ENCODE measurements at places on chromosomes 1 and 21.

- no peak for DNase-seq
These were observed 228.0 kb upstream of the TMEM51 start for GRCh38 chr1:14925336-14926136.

- peak; percentile 36 for DNase-seq
These were observed 276.4 kb upstream of the B3GALT2 start for GRCh38 chr1:193462629-193463320.

- no peak for DNase-seq
These were observed 88.3 kb downstream of the SCMH1 start for GRCh38 chr1:41153750-41154274.

GRCh38 chr1:67748630-67749029, 63.6 kb downstream of the GADD45A start:
- DNase-seq = no peak

GRCh38 chr1:90881034-90881433, 140.8 kb downstream of the ZNF644 start:
- no peak for DNase-seq

GRCh38 chr1:206970446-206970845, at the start of gene FCAMR:
Gene FCAMR (minus strand): TSS chr1:206970460. CDS start chr1:206970125, 335 bp downstream.
- no peak for DNase-seq

GRCh38 chr1:932776-933602, 9.3 kb downstream of the SAMD11 start:
- DNase-seq = no peak

- no peak for DNase-seq
These were observed 1.6 kb downstream of the TLCD4 start for GRCh38 chr1:95118710-95119109.

- no peak for DNase-seq
These were observed 26.1 kb downstream of the SPRTN start for GRCh38 chr1:231364192-231364591.

- DNase-seq = no peak
These were observed 50.2 kb downstream of the PRDX6 start for GRCh38 chr1:173527151-173527826.

DNA sequence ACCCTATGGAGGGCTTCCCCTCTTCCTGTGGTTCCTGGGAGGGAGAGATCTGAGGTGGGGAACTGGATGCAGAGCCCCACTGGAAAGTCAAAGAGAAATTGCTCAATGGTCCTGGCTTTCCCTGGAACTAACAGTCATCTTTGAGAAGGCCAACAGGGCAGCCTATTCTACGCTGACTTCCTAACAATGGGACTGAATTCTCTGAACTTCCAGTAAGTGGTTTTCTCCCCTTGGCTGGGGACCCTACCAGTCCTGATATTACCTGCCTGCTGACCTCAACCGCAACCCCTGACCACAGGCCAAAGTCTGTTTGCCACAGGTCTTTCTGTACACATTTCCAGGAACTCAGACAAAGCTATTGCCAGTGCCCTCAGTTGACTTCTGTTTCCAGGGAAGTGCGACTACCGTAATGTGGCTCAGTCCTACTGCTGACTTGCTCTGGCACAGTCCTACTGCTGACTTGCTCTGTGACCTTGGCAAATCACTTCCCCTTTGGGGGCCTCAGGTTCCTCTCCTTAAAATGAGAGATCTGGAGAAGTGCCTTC, 55.3 kb downstream of the C8B start:
- no peak for DNase-seq

GRCh38 chr1:75643460-75643859, 32.5 kb upstream of the SLC44A5 start:
- no peak for DNase-seq

DNA sequence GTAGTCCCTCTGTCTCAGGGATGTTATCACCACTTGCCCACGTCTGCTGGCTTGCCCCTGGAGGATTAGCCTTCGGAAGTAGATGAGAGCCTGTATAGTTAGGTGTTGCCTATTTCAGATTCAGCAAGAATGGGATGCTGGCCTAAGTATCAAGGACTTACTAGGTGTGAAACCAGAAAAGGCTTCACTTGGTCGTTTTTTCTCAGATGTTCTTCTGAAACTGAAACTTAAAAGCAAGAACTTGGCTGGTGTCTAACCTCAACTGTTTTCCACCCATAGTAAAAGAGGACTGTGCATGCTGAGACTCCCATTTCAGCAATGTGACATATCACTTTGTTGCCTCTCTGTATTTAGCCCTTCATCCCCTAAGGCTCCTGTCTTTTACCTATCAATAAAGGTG, 67.0 kb upstream of the LRRC53 start:
- no peak for DNase-seq

- no peak for DNase-seq
These were observed 22.1 kb downstream of the NEK2 start for GRCh38 chr1:211653293-211653692.

GRCh38 chr1:53627031-53627430, 111.9 kb downstream of the GLIS1 start:
- DNase-seq = no peak

- peak; percentile 51 for DNase-seq
These were observed 1.9 kb downstream of the SH2D2A start for GRCh38 chr1:156814571-156815260.

GRCh38 chr1:100710906-100711682, 8.4 kb upstream of the VCAM1 start:
- DNase-seq = no peak

DNA sequence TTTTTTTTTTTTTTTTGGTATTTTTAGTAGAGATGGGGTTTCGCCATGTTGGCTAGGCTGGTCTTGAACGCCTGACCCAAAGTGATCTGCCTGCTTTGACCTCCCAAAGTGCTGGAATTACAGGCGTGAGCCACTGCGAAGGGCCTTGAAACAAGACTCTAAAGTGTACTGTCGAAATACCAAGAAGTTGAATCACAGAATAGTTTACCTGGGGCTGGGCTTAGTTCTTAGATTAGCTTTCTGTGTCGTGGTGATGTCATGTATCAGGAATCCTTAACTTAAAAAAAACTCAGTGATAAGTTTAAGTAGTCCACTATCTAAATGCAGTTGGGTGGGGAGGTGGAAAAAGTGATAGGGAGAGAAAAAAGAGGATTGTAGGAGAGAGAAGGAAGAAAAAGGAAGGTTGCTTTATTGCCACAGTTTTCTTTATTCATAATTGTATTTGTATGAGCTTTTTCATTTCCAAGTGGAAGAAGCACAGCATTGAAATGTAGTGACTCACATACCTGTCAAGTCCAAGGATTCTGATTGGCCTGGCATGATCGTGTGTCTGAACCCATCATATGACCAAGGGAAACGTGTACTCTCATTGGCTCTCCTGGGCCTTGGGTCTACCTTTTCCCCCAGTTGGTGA, 13.4 kb downstream of the ITSN1 start:
- DNase-seq = no peak

GRCh38 chr1:2985067-2985561, 36.2 kb upstream of the ACTRT2 start:
- no peak for DNase-seq

- no peak for DNase-seq
These were observed 34.6 kb downstream of the OLFML2B start for GRCh38 chr1:161989108-161989507.

- DNase-seq = no peak
These were observed 60.8 kb upstream of the KCNJ15 start for GRCh38 chr21:38196036-38196435.

DNA sequence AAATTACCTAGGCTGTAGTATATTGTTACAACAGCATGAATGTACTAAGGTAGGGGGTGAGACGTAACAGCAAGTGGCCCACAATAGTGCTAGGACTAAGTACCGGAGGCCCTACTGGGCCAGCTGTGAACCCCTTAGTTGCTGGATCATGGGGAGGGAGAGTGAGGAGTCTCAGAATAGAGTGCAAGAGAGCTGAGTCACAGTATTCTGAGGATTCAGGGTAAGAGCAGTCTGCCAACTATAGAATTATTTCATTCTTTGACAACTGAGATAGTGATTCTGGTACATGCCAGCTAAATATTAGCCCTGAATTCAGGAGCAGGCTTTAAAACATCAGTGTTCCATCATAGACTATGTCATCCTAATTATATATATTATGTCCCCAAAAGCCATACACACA, 218.7 kb downstream of the TM2D1 start:
- no peak for DNase-seq

GRCh38 chr1:28744184-28744583, 7.4 kb downstream of the YTHDF2 start:
- DNase-seq = no peak

GRCh38 chr1:17053685-17054410, at the start of gene SDHB:
Gene SDHB (minus strand): TSS chr1:17054032. CDS start chr1:17054019, 13 bp downstream.
- peak; percentile 98 for DNase-seq

DNA sequence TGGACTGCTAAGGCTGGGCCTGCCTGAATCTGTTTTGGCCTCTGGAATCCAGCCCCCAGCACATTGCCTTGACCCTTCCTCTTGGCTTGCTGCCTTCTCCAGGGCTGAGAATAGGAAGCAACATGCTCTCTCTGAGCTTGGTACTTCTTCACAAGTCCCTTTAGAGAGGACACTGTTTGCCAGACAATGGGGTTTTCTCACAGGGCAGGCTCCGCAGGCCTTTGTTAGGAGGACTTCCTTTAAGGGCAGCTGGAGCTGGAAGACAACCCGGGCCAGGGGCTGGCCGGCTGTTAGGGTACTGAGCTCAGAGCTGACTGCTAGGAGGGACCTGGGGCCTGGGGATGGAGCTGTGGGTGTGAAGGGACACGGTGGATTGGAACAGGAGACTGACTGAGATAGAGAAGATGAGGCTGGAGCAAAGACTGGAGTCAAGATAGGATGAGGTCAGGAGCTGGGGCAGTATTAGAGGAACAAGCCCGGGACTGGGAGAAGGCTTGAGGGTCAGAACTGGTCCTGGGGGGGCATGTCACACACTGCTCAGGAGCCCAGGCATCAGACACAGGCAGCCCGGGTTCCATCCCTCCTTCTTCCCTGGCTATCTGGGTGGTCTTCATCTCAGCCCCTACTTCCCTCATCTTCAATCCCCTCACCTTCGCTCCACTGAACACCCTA, 5.4 kb upstream of the ALPL start:
- DNase-seq = no peak

GRCh38 chr1:65317866-65318653, 8.7 kb downstream of the DNAJC6 start:
- DNase-seq = no peak

GRCh38 chr1:244830639-244831038, 4.8 kb upstream of the COX20 start:
- DNase-seq = no peak

GRCh38 chr1:22579541-22580155, 16.4 kb downstream of the EPHA8 start:
- no peak for DNase-seq

- DNase-seq = no peak
These were observed 43.4 kb downstream of the URB1 start for GRCh38 chr21:32349333-32349944.

GRCh38 chr1:8873506-8874229, 4.8 kb downstream of the ENO1 start:
- peak; percentile 83 for DNase-seq

DNA sequence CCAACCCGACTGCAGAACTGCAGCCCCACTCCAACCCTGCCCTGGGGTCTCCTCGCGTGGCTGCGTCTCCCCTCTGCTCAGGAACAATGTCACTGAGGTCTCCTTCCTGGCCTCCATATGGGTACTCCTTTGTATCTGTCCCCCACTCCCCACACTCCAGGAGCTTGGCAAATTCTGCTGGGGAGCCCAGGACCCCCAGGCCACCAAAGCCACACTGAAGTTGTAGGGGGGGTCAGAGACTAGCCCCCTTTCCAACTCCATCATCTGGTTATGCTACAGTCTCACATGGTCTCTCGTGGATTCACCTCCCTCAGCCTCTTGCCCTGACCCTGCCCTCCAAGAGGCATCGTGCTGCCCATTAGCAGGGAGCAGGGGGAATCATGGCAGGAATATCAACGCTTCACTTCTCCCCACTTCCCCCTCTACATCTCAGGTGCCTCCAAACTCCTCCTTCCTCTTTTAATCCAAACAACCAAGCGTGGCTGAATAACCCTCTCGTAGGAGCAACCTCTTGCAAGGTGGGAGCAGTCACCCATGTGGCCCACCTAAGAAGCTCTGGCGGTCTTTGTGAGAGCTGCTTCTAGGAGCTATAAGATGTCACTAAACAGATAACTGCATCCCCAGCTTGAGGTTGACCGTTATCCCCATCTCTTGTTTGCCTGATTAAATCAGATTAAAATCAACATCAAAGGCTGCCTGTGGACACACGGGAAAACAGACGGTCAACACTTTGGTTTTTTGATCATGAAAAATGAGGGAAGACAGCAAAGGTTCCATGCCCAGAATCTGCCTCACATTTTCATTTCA, 86.4 kb downstream of the MIS18A start:
- no peak for DNase-seq

GRCh38 chr1:165884690-165885304, 57.4 kb downstream of the UCK2 start:
- DNase-seq = no peak

GRCh38 chr1:189929501-189930099, 548.1 kb downstream of the BRINP3 start:
- DNase-seq = no peak

DNA sequence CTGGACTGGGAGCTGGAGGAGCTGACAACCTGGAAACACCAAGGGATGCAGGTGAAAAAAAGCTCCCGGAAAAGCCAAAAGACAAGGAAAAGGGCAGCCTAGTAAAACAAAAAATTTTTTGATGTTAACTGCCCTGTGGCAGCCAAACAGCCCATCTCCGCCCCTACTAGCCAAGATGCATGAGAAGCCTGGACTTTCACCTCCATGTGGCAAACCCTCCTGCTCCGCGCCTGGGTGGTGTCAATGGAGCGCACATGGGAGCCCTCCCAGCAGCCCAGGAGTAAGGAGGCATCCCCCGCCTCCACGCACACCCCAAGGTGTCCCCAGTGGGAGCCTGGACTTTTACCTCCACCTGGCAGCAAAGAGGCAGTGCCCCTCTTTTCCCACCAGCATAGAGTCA, 30.5 kb downstream of the LEMD1 start:
- DNase-seq = no peak

DNA sequence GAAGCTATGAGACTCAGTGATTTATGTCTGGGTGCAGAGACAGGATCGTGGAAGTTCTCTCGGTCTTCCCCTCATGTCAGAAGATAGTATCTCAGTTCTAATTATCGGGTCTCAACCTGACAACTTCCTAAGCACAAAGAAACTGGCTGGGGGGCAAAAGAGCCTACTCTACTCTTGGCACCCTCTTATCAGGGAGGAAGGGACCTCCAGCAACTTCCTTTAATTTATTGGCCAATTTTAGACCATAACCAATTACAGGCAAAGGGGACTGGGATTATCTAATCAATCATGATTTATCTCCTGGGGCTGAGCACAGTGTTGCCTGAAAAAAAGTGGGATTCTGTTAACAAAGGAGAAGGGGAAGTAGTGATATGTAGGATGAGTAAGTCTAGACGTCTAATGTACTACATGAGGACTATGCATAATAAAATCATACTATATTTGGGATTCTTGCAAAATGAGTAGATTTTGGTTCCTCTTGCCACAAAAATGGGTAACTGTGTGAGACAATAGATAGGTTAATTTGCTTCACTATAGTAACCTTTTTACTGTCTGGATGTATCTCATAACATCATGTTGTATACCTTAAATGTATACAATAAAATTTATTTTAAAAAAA, 98.8 kb downstream of the ZFYVE9 start:
- no peak for DNase-seq

DNA sequence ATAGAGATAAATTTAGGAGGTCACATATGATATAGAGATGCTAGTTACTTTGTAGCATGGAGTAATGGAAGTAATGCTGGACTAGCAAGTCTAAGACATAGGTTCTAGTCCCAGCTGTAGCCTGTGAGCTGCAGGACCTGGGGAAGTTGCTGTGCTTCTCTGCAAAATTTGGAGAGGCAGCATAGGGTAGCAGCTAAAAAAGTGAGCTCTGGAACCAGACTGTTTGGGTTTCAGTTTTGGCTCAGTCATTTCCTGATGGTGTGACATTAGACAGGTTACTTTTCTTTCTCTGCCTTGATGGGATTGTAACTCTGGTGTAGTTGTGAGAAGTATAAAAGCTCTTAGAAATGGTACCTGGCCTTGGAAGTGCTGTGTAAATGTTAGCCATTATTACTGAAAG, 3.3 kb downstream of the METTL13 start:
- DNase-seq = no peak
